ENCODE measurements at places on chromosomes 16 and 17.
A peak's percentile ranks its signal among the peaks of the same experiment; 100 is the strongest.

DNA sequence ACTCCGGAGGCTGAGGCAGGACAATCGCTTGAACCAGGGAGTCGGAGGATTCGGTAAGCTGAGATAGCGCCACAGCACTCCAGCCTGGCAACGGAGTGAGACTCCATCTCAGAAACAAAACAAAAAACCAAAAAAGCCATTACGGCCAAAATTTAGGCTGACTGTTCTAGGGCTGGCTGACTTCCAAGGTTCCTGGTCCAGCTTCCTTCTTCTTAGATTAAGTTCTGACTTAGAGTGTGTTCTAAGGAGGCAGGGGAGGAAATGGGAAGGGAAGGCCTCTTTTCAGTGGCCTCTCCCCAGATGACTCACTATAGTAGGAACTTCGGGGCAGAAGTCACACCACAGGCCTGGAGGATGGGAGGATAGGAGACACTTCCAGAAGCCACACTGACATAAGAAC lies 27.7 kb upstream of the CLEC18B start:
- no peak for DNase-seq

DNA sequence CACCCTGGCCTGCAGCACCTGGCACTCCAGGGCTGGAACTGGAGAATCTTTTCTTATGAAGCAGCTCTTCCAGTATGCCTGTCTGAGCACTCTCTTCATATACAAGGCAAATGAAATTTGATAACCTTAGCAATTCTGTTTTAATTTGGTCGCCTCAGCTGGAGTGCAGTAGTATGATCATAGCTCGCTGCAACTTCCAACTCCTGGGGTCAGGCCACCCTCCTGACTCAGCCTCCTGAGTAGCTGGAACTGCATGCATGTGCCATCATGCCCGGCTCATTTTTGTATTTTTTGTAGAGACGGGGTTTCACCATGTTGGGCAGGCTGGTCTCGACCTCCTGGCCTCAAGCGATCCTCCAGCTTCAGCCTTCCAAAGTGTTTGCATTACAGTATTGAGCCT lies 140.8 kb upstream of the CHMP6 start:
- no peak for DNase-seq

GRCh38 chr16:56649271-56649670 lies 2.4 kb upstream of the MT1B start:
- DNase-seq = no peak

DNA sequence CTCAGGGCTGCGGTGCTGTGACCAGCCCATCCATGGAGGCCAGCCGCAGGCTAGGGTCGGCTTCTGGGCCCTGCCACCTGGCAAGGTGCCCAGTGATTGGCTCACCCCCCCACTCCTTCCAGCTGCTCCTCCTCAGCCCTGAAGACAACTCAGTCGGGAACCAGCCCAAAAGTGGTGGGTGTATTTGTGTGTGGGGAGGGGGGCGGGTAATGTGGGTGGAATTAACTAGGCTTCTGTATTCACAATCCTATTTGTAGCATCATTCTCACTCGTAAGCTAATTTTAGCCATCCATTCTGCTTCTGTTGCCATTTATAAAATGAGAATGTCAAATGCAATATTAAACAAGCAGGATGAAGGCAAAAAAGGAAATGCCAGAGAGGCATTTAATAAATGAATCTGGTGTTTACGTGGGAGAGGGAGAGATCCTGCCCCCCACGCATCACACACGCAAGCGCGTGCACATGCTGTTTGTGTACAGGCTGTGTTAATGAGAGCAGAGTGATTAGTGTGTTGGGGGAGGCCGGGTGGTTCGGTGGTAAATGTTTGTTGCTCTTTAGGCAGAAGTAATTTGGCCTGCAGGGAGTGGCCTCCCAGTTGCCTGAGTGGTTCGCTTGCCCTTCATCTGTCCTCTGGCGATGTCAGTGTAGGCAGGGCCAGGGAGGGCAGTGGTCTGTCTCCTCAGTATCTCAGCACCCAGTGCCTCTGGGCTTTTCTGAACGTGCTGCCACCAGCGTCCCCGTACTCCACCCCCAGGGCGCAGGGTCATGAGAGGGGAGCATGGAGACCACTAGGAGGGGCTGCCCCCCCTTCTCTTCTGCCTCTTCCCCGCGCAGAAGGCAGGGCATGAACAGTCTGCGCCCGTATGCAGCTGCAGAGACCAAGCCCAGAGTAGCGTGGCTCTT lies 140.1 kb downstream of the CCDC182 start:
- no peak for DNase-seq

DNA sequence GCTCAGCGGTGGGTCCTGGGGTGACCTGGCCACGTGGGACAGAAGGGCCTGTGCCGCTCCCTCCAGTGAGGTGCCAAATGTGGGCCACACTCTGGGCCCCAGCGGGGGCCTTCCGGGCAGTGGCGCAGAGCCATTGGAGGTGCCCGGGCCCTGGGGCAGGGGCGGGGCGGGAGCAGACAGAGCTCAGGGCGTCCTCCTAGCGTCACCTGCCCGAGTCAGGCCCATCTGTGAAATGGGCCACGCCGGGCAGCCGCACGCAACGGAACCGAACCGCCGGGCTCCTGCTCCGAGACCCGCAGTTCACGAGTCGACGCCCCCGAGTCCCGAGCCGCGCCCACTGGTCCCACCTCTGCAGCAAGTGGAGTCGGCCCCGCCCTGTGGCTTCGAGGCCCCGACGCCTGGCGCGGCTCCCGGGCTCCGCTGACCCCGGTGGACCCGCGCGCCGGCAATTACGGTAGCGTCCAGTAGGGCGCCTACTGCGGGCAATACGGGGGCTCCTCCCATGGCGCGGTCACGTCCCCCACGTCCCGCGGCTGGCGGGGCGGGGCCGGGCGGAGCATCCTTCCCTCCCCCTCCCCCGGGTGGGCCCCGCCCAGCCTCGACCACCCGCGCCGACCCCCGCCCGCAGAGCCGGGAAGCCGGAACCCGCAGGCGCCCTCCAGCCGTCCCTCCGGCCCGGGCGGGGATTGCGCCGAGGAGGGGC lies 1.9 kb downstream of the SLC16A3 start:
- peak; percentile 90 for DNase-seq

GRCh38 chr16:51167170-51167895 lies 16.3 kb upstream of the SALL1 start:
- DNase-seq = no peak

- DNase-seq = no peak
These were observed 208.3 kb downstream of the C16orf95 start for GRCh38 chr16:87108941-87109340.

DNA sequence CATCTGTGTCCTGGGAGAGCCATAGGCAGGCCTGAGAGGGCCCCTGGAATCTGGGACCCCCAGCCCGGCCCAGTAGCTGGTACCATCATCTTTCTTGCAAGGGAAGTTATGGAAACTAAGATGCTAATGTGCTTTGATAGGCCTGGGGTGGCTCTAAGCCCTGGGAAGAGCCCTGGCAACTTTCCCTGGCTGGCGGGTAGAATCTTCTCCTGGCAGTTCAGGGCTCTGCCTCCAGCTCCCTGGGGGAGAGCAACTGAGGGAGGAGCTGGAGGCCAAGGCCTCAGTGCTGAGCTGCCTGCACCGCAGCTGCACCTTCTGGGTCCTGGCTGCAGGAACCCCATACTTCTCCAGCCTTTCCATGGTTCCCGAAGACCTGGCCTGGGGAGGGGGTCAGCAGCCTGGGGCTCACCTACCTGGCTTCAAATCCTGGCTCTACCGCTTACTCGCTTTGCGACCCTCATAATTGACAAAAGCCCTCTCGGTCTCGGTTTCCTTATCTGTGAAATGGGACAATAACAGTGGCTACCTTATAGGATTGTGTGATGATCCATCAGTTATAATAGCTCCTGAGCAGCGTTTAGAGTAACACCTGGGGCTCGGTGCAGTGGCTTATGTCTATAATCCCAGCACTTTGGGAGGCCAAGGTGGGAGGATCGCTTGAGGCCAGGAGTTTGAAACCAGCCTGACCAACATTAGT lies 333.7 kb downstream of the SEC14L1 start:
- DNase-seq = no peak

- no peak for DNase-seq
These were observed 38.4 kb upstream of the STAC2 start for GRCh38 chr17:39264119-39264518.

DNA sequence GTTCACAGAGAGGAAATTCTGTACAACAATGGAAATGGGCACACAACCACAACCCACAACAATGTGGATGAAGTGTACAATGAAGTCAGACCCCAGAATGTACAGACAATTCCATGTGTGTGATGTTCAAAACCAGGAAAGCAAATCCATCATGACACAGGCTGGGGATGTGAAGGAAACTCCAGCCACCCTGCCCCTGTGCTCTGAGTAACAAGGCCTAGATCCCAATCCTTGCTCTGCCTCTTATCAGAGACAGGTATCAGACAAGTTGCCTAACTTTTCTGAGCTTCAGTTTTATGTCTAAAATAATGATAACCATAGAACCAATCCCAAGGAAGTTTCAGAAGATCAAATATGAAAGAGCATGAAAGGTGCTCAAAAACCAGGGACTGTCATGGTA lies 1.8 kb upstream of the C16orf95 start:
- DNase-seq = no peak

GRCh38 chr17:73553311-73553710 lies 90.9 kb downstream of the SDK2 start:
- no peak for DNase-seq

- DNase-seq = no peak
These were observed 4.4 kb downstream of the TEDC2 start for GRCh38 chr16:2464333-2464732.

DNA sequence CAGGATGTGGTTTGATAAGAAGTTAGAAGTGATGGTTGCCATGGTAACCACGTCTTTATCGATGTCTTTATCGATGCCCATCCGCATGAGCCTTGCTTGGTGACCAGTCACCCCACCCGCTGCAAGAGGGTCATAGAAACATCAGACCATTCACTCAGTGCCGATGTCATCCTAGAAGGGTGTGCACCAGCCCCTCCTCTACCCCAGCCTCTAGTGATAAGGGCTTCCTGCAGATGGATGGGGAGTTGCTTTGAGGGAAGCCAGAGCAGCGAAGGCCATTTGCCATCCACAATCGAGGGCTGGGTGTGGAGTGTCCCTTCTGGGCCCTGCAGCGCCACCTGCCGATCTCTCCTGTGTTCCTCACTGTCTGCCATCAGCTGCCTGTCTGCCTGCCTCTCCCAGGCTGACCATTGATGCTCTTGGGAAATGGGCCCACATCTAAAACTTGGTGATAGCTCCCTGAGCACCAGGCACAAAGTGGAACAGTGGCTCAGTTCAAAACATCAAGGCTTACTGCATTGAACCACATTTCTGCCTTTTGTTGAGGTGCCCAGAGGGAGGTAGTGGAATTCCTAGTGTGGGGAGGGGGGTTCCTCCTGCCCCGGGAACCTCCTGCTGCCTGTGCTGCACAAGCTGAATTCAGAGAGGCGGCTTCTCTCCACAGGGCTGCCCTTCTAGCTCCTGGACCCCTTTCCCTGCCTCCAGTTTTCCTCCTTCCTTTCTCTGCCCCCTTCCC lies 8.9 kb downstream of the CALB2 start:
- peak; percentile 45 for DNase-seq

DNA sequence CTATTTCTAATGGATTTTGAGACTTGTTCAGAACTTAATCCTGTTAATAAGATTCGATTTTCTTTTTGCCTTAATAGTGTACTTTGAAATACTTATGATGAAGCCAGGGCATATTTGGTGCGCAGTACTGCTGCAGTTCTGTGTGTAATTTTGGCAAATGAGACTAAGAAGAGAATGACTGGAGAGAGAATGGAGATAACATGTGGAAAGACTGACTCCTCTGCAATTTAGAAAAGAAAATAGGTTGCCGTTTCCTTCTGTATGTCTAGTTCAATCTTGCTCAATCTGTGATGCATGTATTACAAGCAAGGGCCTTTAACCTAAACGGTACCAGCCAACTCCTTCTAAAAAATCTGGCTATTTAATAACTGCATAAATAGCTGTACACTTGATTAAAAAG lies 285.1 kb upstream of the CDH11 start:
- no peak for DNase-seq

DNA sequence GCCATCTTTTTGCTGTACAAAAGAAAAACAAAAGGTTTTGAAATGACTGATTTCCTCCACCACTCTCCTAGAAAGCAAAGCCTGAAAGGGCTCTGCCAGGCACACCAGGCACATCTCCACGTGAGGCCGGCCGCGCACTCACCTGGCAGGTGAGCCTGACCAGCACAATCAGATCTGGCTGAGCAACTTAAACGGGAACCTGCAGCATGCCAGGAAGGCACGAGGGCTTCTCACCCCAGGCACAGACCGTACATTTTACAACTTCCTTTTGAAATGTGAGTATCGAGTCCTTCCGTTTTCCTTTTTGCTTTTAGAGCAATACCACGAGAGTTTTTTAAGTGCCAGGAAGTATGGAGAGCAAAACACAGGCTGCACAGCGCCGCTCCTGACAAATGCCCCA lies 22.5 kb downstream of the SLC38A10 start:
- no peak for DNase-seq

GRCh38 chr17:40151414-40151963 lies 11.2 kb downstream of the CASC3 start:
- DNase-seq = no peak

GRCh38 chr17:11001651-11002050 lies 163.8 kb upstream of the PIRT start:
- no peak for DNase-seq

GRCh38 chr16:4283939-4284338 lies 11.1 kb upstream of the TFAP4 start:
- DNase-seq = no peak

GRCh38 chr17:40921026-40921425 lies 16.4 kb downstream of the KRT23 start:
- DNase-seq = no peak

DNA sequence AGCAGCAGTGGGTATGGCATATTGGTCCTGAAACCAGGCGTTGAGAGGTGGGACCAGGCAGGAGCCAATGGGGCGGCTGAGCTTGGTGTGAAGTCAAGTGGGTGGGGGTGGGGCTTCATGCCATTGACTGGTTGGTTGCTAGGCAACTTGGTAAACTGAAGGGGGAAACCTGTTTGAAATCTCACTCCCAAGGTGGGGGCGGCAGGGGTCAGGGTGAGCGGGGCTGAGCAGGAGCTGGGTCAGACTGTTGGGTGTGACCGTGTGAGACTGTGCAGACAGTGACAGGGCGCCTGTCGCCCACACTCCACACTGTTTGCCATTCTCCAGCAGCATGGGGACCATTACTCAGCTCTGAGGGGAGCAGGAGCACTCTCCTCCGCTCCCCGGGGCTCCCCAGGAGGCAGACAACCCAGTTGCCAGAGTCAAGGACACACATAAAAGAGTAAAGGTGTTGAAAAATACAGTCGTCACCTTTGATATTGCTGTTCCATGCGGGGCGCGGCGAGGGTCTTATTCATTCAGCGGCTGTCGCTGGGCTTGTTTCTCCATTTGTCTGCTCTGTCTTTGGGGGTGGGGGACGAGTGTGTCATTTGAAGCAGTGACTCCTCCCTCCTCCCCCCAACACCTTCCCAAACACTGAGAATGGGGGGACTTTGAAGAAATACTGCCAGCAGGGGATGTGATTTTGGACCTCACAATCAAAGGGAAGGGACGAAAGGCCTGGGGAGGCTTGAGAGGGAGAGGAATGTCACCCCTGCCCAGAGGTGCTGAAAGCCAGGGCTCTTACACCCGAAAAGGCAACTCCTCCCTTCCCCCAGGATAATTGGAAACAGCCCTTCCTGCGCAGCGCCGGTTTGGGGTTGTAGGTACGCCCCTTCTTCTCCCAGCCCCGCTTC lies 1.2 kb upstream of the EFNB3 start:
- DNase-seq = no peak
